ENCODE measurements at places on chromosomes 13 and 19.

GRCh38 chr13:78759704-78760103, 100.7 kb upstream of the OBI1 start:
- no peak for DNase-seq

- no peak for DNase-seq
Measured at GRCh38 chr19:50510121-50510670, 795 bp downstream of the JOSD2 start.

- no peak for DNase-seq
Measured at GRCh38 chr19:11168568-11168967, 13.0 kb upstream of the SPC24 start.

- DNase-seq = no peak
Measured at GRCh38 chr13:42650506-42650905, 76.6 kb downstream of the TNFSF11 start.
